ENCODE measurements at places on chromosomes 4 and X. TPM values are rescaled to one million over a fixed set of nuclear protein-coding genes. Genes with fewer than 3 reads are reported as not detected.
A peak's percentile ranks its signal among the peaks of the same experiment; 100 is the strongest.

DNA sequence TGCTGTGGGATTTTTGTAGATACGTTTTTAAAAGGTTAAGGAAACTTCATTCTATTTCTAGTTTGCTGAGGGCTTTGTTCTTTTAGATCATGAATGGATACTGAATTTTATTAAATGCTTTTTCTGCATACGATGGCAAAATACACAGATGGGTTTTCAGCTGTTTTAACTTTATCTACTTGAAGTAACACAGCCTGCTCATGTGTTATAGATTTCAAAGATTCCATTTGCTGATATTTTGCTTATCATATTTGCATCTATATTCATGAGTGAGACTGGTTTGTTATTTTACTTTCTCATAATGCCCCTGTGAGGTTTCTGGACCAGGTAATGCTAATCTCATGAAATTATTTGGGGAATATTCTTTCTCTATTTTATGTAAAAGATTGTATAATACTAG lies 34.5 kb upstream of the HERC5 start:
- DNase-seq, result no peak

- DNase-seq, result no peak
Measured at GRCh38 chr4:82745173-82745842, 53.3 kb downstream of the SCD5 start.

DNA sequence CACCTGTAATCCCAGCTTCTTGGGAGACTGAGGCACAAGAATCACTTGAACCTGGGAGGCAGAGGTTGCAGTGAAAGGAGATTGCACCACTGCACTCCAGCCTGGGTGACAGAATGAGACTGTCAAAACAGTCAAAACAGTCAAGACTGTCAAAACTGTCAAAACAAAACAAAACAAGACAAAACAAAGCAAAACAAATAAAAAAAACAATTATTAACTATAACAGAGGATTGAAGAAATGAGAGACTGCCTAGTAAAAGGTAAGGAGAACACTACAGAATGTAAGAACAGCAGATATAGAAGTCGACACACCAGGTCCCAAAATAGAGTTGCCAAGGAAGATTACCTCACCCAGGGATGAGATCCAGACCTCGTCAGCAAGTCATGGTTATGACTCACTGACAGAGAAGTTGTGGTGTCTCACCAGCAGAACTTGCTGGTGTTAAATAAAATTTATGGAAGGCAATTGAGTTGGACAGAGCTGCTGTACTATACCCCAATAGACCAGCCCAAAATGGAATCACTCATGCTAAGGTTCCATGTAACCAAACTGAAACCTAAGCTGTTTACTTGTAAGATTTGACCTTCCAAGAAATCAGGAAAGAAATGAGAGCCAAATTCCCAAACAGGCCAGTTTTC lies 32.1 kb upstream of the GK start:
- no peak for DNase-seq

- no peak for DNase-seq
Measured at GRCh38 chr4:161320377-161320776, 843.4 kb downstream of the FSTL5 start.

- no peak for DNase-seq
Measured at GRCh38 chr4:173282626-173283025, 51.5 kb downstream of the HMGB2 start.

DNA sequence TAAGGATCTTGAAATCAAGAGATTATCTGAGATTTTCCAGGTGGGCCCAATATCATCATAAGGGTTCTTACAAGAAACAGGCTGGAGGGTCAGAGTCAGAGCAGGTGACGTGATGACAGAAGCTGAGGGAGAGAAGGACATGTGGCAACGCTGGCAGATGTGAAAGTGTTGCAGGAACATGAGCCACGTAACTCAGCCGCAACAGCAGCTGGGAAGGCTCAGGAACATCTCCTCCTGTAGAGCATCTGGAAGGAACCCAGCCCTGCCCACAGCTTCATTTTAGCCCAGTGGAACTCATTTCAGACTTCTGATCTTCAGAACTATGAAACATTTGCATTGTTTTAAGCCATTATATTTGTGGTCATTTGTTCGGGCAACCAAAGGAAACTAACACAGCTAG lies 156.3 kb upstream of the VEGFC start:
- DNase-seq, result no peak

GRCh38 chrX:2614911-2615310 lies 76.2 kb upstream of the CD99 start:
- no peak for DNase-seq

- no peak for DNase-seq
Measured at GRCh38 chrX:86436116-86436515, 287.9 kb downstream of the DACH2 start.

DNA sequence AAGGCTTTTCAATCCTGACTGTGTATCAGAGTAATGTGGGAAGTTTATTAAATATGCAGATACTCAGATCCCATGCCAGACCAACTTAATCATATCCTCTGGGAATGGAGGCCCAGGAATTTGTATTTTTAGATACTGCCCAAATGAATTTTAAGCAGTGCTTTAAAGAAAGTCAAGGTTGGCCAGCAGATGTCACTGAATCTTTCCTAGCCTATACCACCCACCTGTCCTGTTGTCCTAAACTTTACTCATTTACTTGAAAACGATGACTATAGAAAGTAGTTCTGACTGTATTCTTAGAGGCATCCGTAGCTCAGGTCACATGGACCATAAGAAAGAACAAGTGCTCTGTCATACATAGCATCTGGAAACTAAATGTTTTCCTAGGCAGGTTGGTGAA lies 79.9 kb downstream of the AMOT start:
- no peak for DNase-seq

- no peak for DNase-seq
Measured at GRCh38 chr4:48565362-48566033, 75.4 kb downstream of the ZAR1 start.

DNA sequence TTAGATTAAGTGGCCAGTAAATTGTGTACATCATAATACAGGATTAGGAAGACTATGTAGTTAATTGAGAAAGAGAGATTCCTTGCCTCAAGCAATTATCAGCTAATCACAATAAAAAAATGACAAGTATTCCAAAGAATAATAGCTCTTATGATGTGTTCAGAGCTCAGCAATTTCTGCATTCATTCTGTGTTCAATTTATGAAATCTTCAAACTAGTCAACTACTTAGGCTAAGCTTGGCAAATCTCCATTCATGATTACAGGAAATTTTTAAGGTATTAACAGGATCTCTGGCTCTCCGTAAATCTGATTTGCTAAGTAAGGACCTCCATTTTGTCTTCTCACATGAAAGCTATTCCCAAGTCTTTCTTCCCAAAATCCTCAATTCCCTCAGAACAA lies 256.9 kb upstream of the TEX13A start:
- DNase-seq, result no peak

DNA sequence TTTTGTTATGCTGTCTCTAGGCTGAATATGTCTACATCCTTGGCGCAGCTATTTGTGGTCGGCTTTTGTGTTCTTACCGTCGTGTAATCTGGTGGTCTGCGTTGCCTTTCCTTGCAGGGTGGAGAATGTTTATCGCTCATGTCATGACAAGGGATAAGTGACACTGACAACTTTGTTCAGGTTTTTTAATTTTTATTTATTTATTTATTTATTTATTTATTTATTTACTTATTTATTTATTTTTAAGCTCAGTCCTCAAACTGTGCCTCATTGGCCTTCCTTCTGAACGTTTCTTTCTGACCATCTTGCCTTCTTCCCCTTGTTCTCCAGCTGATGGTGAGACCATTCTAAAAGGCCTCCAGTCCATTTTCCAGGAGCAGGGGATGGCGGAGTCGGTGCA lies 26.4 kb downstream of the SMS start:
- no peak for DNase-seq

GRCh38 chr4:7900334-7900909 lies 39.2 kb downstream of the AFAP1 start:
- DNase-seq, result no peak

DNA sequence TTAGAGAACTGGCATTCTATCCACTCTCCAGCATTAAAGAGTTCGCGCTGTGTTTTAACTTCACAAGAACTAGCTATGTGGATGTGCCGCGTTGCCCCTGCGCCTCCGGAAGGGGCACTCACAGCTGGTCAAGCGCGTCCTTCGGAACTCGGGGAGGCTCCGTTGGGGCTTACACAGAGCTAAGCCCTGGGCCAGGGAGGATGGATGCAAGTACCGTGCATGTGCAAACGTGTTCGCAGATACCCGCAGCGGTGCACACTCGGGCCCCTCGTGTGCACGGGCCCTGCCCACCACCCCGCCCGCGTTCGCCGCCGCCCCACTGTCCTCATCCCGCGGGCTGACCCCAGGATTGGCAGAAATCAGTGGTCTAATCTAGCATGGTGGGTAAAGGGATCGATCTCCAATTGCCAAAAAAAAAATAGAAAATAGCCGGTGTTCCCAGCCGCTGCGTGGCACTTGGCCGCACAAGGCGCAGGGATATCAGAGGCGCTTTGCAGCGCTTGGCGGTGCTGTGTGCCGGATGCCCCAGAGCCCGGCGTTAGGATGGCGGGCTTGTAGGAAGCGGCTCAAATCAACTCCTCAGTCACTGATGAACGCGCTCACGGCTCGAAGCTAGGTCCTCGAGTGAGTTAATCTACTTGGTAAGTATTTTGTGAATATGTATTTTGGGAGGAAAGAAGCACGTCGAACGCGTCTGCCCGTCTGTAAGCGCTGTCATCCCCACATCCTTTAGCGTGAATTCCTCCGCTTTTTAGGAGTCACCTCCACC lies 989 bp upstream of the PCDH10 start:
- no peak for DNase-seq

- DNase-seq, result no peak
Measured at GRCh38 chr4:65669111-65670019, 924 bp downstream of the EPHA5 start.

DNA sequence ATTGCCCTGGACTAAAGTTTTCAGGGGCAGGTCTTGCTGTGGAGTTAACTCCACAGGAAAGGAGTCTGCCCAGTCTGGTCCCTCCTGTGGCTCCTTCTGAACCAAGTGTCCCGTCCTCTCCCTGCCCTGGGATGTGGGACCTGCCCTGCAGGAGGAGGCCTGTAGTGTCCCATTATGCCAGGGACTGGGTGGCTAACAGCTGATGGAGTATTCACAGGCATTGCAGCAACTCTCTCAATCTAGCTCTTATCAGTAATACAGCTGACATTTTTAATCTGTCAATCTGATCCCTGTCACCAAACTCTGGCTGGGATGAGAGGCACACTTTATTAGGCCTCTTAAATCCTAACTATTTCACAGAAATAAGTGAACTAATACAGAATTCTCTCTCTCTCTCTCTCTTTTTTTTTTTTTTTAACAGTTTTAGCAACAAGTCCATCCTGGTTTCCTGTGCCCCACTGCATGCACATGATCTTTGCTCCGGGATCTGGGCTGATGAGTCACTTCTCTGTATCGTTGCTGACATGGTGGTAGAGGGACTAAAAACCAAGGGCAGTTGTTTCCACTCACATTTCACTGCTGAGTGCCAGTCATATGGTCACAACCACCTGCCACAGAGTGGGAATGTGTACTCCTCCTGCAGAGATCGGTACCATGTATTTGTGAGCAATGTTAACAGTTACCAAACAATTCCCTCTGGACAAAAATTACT lies 39.1 kb downstream of the HAND2 start:
- DNase-seq, result peak; percentile 66

GRCh38 chr4:88196013-88196365 lies 37.5 kb upstream of the ABCG2 start:
- DNase-seq, result no peak

- DNase-seq, result no peak
Measured at GRCh38 chr4:4507923-4508322, 33.9 kb downstream of the STX18 start.

- no peak for DNase-seq
Measured at GRCh38 chrX:130861462-130861861, 41.5 kb downstream of the ENOX2 start.

DNA sequence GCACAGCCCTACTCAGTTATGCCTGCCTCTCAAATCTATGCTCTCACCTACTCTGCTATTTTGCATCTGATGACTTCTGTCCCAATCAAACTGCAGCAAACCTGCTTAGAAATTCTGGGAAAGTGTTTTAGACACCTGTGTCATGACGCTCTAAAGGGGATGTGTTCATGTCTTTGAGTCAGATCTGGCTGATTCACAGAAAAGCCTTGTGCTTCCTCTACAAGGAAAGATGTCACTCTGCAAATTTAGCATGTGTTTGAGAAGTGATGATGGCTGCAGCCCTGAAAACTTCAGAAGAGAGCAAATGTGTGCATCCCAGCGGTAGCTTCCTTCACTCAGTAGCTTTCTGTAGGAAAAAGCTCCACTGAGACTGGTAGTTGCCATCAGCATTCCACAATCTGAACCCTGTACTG lies 235.4 kb downstream of the MGST2 start:
- no peak for DNase-seq

- no peak for DNase-seq
Measured at GRCh38 chr4:70657326-70657725, 9.0 kb downstream of the JCHAIN start.

DNA sequence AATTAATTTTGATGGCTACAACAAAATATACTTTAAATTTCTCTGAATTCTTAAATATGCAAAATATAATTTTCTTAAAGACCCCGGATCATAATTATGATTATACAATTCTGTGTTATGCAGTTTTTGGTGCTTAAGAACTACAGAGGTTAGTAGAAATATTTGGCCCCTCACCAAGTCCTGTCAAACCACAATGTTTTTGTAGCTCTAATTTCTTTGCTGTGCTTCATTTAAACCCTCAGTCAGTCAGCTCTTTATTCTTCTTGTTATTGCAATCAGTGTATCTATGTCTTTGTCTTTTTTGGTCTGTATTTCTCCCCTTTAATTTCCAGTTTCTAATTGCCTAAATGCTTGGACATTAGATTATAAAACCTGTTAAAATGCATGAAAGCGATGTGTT lies 186.1 kb downstream of the CAMK2D start:
- DNase-seq, result no peak

DNA sequence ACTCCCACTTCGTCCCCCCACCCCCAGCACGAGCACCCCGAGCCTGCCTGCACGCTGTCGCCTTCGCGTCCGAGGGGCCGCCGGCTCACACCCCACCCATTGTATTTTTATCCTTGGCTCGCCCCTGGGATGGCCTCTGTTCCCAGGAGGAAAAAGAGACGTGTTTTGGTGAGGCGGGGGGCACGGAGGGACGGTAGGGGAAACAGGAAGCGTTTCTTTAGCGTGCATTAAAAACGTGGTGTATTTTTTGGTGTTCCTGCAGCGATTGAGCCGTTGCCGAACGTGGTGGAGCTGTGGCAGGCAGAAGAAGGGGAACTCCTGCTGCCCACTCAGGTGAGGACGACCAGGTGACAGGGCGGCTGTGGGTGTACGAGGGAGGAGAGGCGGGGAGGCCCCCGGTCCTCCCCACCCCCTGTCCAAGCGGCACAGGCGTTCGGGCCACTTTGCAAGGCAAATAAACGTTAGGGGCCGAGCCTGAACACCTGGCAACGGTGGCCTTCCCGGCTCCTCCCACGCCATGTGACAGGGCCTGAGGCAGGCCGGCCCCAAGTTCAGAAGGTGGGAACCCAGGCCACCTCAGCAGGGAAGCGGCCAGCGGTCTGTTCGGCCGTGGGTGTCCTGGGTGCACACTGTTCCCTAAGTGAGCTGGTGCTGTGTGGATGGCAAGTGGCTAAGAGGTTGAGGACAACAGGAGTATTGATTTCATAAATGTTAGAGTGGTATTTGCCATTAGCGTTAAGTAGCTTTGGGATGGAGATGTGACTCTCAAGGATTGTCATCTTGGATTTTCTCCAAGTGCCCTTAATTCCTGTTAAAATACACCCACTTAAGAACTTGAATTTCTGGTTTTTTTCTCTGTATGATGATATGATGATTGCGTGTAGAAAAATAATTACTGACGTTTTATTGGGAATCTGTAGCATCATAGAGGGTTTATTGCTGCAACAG lies 1.1 kb downstream of the TMEM131L start:
- DNase-seq, result peak; percentile 93

The TEC gene
- 5.3 TPM for total RNA-seq

The CENPE gene
- total RNA-seq, result 9.9 TPM

The SPP1 gene
- not detected for total RNA-seq

The PCSK1N gene
- 19.0 TPM for total RNA-seq

The PTPN13 gene
- total RNA-seq, result 12.3 TPM
